ENCODE measurements at places on chromosomes 4 and X.

GRCh38 chr4:119204916-119205315 lies 7.6 kb upstream of the USP53 start:
- no peak for DNase-seq

DNA sequence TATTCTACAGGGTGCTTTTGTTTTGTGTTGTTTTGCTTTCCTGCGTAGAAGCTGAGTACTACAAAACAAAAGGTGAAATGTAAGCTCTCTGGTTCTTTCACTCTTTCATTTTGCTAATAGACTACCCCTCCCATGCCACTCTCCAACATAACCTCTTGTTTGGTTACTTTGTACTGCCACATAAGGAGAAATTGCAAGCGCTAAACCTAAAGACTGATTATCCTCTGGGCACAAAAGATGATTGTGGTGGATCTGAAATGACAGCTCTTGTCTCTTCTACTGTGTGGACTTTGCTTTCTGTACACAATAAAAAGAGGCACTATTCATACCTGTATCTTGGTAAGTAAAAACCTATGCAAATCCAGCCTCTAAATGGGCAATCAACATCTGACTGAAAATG lies 5.3 kb downstream of the MBNL3 start:
- DNase-seq, result no peak

GRCh38 chr4:44916411-44916810 lies 190.1 kb upstream of the GNPDA2 start:
- no peak for DNase-seq

- DNase-seq, result no peak
Measured at GRCh38 chrX:73850124-73851013, 287.4 kb downstream of the CHIC1 start.

GRCh38 chr4:117134386-117134785 lies 49.0 kb upstream of the TRAM1L1 start:
- no peak for DNase-seq

GRCh38 chr4:155681886-155682285 lies 15.2 kb downstream of the GUCY1A1 start:
- DNase-seq, result no peak

Data from NCI-H2171 treated with DMSO at 0.1 percent for 48 hours (cell line).